NCI-H1694 treated with DMSO at 0.1 percent for 48 hours (cell line): ENCODE measurements at places on chromosomes 6 and 20.

- no peak for DNase-seq
Observed at GRCh38 chr6:11970114-11970513, 42.0 kb upstream of the HIVEP1 start.

DNA sequence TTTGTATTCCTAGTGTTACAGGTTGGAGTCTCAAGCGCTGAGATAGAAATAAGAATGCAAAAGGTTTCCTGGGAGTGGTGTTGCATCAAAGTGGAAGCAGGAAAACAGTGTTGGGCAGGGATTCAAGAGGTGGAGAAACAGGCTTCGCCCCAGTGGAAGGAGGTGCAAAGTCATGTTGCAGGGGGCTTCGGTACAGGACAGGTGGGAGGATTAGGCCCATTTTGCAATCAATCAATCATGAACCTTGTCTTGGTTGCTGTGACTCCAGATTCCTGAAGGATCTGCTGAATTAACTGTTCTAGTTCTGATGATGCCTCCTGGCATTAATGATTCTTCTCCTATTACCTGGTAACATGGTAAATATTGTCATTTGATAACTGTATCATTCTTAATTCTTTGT lies 22.4 kb upstream of the FAM217A start:
- DNase-seq: no peak

- DNase-seq: no peak
Observed at GRCh38 chr6:6397842-6398241, 77.4 kb upstream of the F13A1 start.

DNA sequence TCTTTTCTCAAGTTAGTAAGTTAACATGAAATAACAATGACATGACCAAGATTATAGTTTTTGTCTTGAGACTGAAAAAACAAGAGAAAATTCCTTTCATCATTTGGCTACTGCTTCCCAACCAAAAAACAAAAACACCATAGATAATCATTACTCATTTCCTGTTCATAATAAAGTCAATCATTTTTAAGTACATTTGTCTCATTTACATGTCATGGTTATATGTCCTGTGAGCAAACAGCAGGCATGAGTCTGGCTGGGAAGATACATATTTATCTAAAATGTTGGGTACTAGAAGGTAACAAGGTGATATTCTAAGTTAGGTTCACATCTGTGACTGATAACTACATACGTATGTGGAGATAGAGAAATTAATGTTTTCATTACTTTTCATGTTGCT lies 180.5 kb downstream of the ISM1 start:
- DNase-seq: no peak

DNA sequence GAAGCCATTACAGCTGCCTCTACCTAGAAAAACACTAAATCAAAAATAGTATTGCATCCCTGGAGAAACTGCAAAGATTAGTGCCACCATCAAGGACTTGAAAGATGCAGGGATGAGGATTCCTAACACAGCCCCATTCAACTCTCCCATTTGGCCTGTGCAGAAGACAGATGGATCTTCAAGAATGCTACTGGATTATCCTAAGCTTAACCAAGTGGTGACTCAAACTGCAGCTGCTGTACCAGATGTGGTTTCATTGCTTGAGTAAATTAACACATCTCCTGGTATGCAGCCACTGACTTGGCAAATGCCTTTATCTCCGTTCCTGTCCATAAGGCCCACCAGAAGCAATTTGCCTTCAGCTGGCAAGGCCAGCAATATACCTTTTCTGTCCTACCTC lies 117.4 kb downstream of the TBC1D32 start:
- DNase-seq: no peak

- no peak for DNase-seq
Observed at GRCh38 chr6:143055213-143055612, 5.5 kb upstream of the AIG1 start.

DNA sequence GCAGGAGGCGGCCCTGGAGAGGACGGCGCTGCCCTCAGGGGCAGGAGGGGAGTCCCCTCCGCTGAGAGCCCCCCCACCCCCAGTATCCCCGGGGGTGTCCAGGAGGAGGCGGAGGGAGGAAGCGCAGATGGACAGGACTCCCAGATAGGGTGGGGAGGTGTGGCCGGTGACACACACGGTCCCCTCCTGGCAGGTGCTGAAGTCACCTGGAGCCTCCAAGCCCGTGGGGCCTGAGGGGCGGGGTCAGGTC lies 1.4 kb downstream of the STMN3 start:
- DNase-seq: no peak

DNA sequence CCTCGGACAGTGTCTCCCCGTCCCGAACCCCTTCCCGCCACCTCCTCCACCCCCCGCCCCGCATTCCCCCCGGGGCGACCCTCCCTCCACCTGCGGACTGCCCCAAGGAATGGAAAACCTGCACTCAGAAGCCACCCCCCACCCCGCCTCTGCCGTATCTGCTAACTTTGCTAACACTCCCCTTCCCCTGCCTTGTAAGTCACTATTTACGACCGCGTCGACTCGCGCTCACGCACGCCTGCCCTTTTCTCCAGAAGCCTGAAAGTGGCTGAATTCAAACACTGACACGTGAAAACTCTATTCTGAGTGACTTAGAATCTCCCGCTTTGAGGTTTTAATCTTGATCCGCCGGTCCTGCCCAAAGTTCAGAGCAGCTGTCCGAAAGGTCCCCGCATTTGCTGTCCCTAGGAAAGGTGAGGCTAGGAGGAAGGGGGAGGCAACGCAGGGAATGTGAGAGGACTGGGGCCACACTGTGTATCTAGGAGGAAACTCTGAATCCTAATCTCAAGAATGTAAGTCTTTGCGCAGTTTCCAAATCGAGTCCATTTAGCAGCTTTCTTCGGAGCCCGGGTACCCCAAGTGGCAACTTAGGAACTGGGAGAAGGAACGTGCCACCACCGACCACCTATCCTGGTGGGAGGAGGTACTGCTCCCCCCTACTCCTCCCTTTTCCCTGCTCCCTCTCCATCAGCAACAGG lies 9.3 kb upstream of the POU3F2 start:
- DNase-seq: no peak

DNA sequence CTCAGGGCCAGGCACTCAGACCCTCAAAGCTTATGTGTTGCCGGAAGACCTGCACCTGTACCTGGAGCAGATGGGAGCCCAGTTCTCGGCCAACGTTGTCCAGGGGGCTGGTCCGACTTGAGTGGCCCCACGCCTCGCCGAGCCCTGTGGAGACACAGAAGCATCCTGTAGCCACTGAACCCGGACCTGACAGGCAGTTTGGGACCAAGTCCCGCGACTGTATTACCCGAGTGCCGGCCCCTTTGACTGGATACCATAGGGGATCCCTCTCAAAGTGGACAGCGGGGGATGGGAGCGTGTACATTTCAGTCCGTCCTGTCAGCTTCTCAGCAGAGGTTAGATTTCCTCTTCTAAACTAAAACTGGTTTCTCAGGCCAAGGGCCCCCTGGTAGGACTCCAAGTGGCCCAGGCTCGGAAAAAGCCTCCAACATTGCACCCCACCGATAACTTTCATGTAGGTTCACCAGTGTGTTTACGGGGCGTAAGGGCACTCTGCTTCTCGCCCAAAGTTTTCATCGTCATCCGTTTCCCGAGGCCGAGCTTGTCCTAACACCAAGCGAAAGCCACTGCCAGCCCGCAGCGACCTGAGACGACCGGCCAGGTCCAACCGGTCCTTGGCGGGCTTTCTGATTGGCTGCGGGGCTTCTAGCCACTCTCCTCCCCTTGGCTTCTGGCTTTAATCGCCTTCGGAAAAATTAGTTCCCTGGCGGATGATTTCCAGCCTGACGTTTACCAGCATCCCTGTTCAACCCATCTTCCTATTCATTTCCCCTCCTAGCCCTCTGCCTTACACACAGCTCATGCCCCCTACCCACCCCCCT lies 10.8 kb downstream of the SIM1 start:
- no peak for DNase-seq

GRCh38 chr20:63461104-63461763 lies 11.2 kb downstream of the KCNQ2 start:
- no peak for DNase-seq

GRCh38 chr6:113112086-113112485 lies 745.1 kb upstream of the MARCKS start:
- DNase-seq: no peak

DNA sequence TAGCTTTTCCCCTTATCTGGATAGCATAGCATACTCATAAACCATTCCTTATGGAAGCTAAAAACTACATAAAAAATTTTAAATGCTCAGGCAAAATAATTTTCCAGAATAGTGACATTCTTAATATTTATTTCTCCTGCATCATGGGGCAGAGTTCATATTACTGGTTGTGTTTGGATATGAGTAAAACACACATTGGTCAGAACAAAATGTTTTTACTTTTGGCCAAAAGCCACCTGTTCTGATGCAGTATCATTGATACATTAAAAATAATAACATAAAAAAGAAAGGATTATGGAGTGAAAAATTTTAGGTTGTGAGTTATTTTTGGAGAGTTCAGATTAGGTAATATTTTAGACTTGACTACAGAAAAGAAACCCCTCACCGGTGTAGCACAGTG lies 33.6 kb downstream of the TRAM2 start:
- DNase-seq: no peak

- DNase-seq: no peak
Observed at GRCh38 chr6:110688661-110689268, 126.5 kb downstream of the CDK19 start.

DNA sequence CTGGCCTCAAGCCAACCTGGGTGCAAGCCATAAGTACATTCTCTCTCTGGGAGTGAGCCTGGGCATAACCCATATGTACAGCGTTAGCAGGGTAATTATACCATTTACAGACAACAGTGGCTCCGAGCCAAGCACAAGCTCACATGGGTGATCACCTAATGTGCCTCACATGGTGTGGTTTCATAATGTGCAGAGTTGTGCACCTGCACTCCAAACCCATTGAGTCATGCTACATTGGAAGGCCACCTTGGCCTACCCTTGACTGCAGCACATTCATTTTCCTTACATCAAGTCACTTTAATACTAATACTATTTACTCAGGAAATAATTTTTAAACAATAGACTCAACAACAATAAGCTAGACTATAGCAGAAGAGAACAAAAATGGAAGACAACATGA lies 194.5 kb upstream of the PLN start:
- no peak for DNase-seq

- DNase-seq: no peak
Observed at GRCh38 chr6:12051861-12052368, 39.8 kb downstream of the HIVEP1 start.

- no peak for DNase-seq
Observed at GRCh38 chr20:10282979-10283456, 64.4 kb downstream of the SNAP25 start.

DNA sequence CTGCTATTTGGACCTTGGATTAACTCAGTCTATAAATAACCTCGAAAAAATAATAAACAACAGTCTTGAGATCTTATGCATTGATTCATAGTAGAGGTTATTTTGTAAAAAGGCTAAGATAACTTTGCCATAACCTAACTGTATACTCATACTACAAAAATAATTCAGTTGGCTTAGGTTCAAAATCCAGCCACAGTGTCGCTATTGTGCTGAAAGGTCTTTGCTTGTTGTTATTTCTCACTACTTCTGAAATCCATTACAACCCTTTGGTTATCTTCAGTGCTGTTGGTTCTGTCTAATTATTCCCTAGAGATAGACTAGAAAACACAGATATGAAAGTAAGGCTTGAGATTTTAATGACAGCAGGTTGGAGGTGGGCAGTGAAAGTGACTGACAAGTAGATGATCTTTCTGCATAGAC lies 74.4 kb downstream of the MKKS start:
- DNase-seq: no peak

- no peak for DNase-seq
Observed at GRCh38 chr20:33843050-33843449, 31.9 kb downstream of the CHMP4B start.

- DNase-seq: no peak
Observed at GRCh38 chr6:119215885-119216590, 133.5 kb downstream of the MAN1A1 start.

DNA sequence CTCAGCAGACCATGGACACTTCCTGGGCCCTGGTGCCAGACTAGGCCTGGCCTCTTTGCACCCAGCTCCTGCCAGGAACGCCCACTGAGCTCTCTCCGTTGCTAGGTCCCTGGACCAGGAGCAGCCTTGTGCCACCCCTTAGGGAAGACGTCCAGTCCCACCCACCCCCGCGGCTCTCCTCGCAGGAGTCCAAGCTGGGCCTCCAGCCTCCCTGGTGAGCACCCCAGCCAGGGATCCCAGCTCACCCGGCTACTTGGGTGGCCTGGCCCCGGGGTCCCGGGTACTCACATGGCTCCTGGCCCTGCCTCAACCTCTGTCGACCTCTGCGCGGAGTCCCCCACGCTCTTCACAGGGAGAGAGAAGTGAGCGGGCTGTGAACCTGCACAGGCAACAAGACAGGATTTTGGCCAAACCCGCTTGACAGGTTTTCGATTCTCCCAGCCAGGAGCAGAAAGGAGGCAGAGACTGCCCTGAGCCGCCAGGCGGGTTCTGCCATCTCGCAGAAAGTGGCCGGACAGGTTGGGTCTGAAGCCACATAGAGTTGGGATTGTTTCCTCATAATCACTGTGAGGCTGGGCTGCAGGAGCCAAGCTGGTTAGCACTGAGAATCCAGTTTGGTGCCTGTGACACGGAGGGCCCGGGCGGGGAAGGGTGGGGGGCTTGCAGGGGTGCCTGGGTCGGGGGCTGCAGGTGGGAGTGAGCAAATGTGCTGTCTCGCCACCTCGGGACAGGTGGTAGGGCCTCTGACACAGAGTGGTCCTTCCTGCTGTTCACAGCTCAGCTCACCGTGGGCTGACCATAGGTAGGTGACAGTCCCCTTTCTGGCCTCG lies at the start of gene RBBP8NL:
Gene RBBP8NL (minus strand): TSS at position 368 of the 830 bp plus-strand sequence. CDS start 7,892 bp downstream, outside the sequence.
- no peak for DNase-seq

GRCh38 chr6:3946778-3947177 lies 97.6 kb downstream of the FAM50B start:
- DNase-seq: no peak

- DNase-seq: no peak
Observed at GRCh38 chr6:16512544-16513290, 248.5 kb downstream of the ATXN1 start.

- DNase-seq: no peak
Observed at GRCh38 chr6:87279196-87279595, 43.2 kb upstream of the SMIM8 start.

DNA sequence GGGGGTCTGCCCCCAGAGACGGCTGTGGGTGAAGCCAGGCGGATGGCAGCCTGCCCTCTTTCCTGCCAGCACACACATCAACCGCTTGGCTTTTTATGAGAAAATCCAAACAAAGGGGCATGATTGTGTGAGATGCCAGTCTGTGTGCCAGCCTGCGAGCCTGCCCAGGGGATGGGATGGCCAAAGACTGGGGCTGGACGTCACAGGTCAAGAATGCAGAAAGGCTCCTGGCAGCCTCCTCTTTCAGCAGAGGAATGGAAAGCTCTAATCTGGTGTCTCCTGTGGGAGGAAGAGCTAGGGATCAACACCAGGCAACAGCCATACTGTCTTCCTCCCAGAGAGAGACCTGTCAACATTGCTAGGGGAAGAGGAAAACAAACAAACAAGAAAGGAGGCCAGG lies 15.8 kb downstream of the TUBB2B start:
- DNase-seq: no peak

DNA sequence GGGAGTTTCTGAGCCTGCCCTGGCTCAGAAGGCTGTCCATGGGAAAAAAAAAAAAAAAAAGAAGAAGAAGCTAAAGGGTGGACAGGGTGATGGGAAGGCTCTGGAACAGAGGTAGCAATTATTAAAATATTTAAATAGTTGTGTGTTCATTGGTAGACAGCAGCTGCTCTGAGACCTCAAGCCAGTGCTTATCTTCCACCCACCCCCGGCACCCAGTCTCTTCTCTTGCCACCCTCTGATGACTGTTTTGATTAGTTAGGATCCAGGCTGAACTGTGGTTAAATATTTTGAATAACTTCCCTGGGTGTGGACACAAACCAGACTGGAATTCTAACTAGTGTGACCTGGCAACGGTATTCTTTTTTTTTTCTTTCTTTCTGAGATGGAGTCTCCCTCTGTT lies 16.9 kb upstream of the SRSF3 start:
- no peak for DNase-seq
